ENCODE measurements at places on chromosomes 3 and 15.

GRCh38 chr3:43638594-43639447 lies 17.0 kb upstream of the ANO10 start:
- DNase-seq = no peak

- no peak for DNase-seq
Observed at GRCh38 chr3:159757341-159758060, 231.1 kb upstream of the IL12A start.

GRCh38 chr3:42831321-42831713 lies 22.1 kb downstream of the ACKR2 start:
- no peak for DNase-seq

GRCh38 chr3:172965256-172965655 lies 175.8 kb downstream of the SPATA16 start:
- DNase-seq = no peak

GRCh38 chr3:123082370-123083065 lies 15.7 kb downstream of the PDIA5 start:
- no peak for DNase-seq

- DNase-seq = no peak
Observed at GRCh38 chr3:175558261-175558660, 699.1 kb downstream of the NAALADL2 start.
